ENCODE measurements at places on chromosomes 2 and 18.
A peak's percentile ranks its signal among the peaks of the same experiment; 100 is the strongest.

- no peak for DNase-seq
Measured at GRCh38 chr18:53764086-53764485, 460.4 kb downstream of the MBD2 start.

DNA sequence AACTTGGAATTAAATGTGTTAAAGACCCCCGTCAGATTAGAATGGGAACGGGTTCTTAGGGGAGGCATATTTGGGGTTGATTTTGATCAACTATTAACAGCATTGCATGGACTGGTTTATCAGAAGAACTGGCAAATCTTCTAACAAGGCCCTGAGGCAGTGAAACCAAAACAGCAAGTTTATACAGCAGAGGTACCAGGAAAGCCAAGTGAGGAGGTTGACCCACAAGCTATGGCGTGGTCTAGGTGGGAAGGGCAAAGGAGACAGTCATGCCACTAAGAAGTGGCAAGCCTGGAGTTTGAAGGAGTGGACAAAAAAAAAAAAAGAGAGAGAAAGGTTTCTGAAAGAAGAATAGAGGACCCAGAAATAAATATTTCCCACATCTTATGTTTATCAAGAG is 187.0 kb downstream of the MREG start:
- DNase-seq: no peak

GRCh38 chr2:216404010-216404618 is 8.2 kb upstream of the SMARCAL1 start:
- peak; percentile 64 for DNase-seq

GRCh38 chr2:69989441-69990105 is 28.1 kb upstream of the ASPRV1 start:
- no peak for DNase-seq

DNA sequence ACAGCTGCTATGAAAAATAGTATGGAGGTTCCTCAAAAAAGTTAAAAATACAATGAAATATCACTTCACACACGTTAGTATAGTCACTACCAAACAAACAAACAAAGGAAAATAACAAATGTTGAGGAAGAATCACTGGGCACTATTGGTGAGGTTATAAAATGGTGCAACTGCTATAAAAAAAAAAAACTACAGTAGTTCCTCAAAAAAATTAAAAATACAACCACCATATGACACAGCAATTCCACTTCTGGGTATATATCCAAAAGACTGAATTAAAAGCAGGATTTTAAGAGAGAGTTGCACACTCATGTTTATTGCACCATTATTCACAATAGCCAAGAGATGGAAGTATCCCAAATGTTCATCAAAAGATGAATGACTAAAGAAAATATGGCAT is 80.9 kb upstream of the POU3F3 start:
- no peak for DNase-seq

GRCh38 chr18:24770311-24771024 is 310.0 kb downstream of the HRH4 start:
- no peak for DNase-seq

DNA sequence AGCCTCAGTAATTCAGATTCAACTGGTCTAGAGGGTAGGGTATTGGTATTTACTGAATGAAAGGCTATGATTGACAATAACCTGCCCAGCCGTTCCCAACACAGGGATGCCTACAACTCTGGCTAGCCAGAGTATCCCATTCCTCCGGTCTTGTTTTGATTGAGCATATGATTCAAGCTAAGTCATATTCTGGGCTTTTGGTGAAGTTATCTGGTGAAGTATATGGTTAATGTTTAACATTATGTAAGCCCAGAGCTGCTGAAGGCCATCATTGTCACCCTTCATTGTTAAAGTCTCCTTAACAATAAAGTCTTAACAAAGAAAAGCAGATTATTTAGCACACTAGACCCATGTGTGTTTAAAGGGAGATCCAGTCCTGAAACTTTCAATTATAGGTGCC is 152.6 kb downstream of the EXOC6B start:
- DNase-seq: peak; percentile 27

GRCh38 chr2:231671270-231672050 is 36.9 kb upstream of the PTMA start:
- DNase-seq: no peak

DNA sequence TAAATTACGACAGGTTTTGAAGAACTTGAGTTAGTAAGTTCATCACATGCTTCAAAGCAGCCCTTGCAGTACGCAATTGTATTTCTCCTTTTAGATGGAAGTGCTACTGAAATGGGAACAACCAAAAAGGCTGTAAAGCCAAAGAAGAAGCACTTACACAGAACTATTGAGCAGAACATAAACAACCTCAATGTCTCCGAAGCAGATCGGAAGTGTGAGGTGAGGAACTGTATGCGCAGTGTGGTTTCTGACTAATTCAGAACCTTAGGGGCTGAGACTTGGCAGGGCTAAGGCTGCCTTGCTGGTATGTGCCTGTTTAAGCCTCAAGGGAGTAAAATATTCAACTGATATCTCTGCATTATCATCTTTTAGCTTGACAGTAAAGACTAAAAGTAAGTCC is 8.4 kb downstream of the NCAPH start:
- DNase-seq: no peak

- DNase-seq: no peak
Measured at GRCh38 chr2:84077496-84077895, 381.6 kb downstream of the SUCLG1 start.

- DNase-seq: peak; percentile 19
Measured at GRCh38 chr18:13217466-13217961, 1.0 kb upstream of the LDLRAD4 start.

DNA sequence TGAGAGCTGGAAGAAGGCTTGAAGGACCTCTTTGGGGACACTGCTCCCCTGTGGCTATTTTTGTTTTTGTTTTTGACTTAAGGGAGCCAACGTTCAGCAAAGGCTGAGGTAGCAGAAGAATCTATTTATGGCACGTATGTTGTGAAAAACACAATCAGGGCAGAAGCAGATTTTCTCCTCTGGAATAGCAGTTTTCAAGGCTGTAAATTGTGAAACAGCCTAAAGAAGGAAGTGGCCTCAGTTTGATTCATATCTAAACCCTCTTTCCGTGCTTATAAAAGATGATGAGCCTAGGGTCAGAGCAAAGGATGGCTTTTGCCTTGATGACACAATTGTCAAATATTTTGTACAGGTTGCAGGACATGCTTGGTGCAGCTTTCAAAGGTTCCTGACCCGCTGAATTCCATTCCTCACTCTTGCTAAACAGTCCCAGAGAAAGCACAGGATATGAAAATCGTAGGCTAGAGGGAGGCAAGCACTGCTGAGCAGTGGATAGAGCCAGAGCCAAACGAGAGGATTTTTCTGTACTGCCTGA is 106.2 kb upstream of the DLX2 start:
- peak; percentile 55 for DNase-seq

DNA sequence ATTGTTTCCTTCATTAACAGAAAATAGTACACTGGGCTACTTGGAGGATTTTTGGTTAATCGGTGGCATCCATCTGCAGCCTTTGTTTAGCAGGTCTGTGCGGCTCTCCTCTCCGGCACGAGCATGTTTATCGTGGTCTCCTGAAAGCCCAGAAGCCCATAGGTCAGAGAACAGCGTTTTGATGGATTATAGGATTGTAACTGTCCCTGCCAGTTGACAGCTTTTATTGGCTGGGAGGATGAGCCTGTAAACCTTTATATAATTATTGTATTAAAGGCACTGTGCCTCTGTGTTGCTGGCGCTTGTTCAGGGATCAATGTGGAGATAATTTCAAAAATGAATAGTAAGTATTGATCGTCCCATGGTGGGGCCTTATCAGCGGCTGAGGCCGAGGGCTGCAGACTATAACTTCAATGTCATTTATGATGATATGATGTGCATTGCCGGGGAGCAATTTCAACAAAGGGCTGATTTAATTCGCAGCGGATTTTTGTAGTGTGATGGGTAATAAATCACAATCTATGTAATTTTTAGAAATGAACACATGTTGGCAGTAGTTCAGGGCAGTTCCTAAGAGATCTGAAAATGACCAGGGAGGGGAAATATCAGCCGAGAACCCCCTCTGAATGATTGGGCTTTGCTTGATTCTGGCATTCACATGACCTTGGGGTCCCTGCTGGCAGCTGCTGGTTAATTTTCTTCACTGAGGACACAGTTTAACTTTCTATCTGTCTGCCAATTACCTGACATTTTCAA is 736.1 kb downstream of the GALR1 start:
- DNase-seq: no peak

DNA sequence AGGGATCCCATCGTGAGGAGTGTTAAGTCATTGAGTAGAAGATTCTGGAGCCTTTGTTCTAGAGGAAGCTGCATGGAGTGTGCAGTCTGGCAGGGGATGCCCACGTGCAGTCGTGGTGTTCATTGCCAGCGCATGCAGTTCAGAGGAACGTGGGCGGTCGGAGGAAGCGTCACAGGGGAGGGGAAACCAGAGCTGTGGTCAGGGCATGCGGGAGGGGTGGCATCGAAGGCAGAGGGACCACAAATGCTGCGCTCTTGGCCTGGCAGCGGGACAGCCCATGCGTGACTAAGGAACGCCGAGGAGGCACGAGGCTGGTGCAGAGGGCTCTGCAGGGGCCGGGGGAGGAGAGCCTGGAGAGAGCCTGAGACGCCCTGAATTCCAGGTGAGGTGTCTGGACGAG is 141.1 kb downstream of the KLHL29 start:
- no peak for DNase-seq

- no peak for DNase-seq
Measured at GRCh38 chr2:105764059-105764458, 19.3 kb downstream of the NCK2 start.

- DNase-seq: no peak
Measured at GRCh38 chr2:102356381-102356712, 751 bp downstream of the IL18R1 start.

GRCh38 chr2:150919901-150920300 is 341.8 kb downstream of the RBM43 start:
- no peak for DNase-seq

- no peak for DNase-seq
Measured at GRCh38 chr2:72028996-72029395, 118.7 kb downstream of the CYP26B1 start.

- no peak for DNase-seq
Measured at GRCh38 chr2:3040066-3040428, 337.6 kb downstream of the EIPR1 start.

- DNase-seq: peak; percentile 92
Measured at GRCh38 chr2:46813020-46813415, 102.6 kb downstream of the MCFD2 start.

DNA sequence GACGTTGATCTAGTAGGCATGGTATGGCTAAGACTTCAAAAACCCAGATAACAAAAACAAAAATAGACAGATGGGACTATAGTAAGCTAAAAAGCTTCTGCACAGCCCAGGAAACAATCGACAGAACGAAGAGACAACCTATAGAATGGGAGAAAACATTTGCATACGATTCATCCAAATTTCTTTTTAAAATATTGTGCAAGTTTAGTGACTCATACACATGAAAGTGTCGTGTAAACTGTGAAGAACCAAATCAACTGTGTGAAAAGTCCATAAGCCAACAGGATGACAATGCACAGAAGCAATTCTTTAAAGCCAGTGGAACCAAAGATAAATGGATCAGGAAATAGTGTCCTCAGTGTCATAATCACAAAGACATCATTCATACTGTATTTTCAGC is 671.1 kb downstream of the RNF144A start:
- no peak for DNase-seq

DNA sequence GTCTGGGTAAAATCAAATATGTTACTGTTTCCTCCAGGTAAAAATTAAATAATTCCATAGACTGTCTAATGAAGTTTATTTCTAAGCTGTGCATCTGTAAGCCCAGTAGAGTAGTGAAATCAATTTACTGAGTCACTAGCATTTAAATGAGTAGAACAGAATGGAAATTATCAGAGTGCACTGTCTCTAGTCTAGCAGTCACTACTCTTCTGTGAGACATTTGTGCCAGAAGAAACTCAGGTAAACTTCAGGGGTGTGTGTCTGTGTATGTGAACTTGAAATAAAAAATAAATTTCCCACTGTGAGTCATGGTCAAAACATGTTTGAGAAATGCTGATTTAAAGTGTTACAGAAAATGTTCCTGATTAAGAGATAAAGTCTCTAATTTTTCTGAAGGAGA is 146.4 kb downstream of the RIF1 start:
- no peak for DNase-seq

- DNase-seq: peak; percentile 85
Measured at GRCh38 chr2:219689676-219690628, 62.5 kb downstream of the SLC4A3 start.

DNA sequence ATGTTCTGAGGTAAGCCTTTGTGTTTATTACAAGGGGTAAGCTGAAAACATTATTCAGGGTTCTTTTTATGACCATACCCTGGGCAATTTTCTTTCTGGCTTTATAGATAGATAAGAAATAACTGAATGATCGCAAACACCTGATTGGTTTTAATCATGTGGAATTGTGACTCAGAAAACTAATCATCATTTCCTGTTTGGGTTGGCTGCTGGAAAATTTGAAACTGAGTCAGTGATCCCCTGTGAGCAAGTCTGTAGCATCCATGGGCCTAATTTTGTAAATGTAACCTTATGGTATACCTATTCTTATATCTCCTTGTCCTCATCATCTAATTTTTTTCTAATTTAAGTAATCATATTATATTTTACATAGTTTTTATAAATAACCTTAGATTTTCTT is 34.3 kb downstream of the CCDC68 start:
- DNase-seq: peak; percentile 62

DNA sequence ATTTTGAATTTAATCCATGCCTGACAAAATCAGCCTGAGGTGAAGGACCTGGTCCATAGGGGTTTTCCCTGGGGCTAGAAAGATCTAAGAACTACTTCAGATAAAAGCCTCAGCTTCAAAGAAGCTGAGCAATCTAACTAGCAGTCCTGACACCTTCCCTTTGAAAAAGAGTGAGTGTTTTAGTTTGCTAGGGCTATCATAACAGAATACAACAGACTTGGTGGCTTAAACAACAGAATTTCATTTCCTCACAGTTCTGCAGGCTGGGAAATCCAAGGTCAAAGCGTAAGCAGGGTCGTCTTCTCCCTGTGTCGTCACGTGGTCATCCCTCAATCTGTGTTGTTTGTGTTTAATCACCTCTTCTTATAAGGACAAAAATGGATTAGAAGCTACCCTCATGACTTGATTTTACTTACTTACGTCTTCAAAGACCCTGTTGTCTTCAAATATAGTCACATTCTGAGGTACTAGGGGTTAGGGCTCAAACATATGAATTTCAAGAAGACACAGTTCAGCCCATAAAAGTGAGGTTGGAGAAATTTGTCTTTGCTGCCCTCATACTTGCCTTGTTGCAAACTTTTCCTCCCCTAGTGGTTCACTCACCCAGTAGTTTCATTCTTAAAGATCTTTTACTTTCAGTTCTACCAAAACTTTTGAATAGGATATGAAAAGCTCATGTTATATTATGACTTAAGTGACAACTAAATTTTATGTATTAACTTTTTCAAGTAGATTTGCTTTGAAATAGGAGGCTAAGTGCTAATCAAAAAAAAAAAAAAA is 673.8 kb downstream of the ARHGAP15 start:
- DNase-seq: no peak

GRCh38 chr2:136179602-136179975 is 61.6 kb upstream of the CXCR4 start:
- DNase-seq: no peak
